ENCODE measurements at places on chromosomes 1 and 21.

DNA sequence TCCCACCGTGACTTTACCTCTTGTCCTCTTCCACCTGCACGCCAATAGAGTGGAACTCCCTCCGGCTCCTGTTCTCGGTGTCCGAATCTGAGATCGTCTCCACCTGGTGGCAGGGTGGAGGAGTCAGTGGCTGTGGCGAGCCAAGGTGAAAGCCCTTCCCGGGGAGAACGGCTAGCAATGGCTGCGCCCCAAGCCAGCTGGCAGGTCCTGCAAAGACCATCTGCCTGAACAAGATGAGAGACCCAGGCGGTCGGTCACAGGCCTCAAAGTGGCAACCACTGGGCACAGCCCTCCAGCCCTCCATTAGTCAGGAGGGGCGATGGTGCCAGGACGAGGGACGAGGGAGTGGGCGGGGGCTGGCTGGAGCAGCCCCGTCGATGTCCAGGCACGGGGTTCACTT lies 25.4 kb upstream of the SMIM12 start:
- DNase-seq = no peak

DNA sequence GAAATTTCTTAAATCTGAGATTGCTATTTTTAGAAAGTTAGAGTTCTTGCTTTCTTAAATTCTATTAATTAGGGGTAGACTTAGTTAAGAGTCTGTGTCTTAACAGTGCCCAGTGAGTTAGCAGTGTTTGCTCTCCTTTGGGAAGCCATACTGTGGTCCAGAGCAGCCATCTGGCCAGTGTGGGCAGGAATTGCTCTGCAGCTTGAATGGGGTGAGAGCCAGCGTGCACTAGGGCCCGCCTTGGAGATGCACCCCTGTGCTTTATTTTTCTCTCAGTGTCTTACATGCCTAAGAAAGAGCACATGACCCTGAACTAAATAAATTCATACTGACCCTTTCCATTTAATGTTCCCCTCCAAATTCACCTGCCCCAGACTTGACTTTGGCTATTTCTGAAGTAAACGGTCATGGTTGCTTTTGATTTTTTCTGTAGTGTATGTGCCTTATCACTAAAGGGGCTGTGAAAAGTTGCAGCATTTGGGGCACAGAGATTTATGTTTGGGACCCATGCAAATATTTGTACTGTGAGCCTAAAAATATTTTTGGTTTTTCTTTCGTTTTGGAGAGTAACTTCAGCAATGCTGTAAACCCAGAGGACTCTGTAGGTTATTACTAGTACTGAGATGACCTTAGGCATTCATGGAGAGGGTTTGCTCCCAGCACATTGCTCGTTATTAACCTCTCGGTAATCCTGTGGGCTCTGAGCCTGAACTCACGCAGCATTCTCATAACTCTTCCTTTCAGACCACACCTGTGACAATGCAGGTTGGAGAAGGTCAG lies 21.3 kb upstream of the KCNQ4 start:
- DNase-seq = no peak

DNA sequence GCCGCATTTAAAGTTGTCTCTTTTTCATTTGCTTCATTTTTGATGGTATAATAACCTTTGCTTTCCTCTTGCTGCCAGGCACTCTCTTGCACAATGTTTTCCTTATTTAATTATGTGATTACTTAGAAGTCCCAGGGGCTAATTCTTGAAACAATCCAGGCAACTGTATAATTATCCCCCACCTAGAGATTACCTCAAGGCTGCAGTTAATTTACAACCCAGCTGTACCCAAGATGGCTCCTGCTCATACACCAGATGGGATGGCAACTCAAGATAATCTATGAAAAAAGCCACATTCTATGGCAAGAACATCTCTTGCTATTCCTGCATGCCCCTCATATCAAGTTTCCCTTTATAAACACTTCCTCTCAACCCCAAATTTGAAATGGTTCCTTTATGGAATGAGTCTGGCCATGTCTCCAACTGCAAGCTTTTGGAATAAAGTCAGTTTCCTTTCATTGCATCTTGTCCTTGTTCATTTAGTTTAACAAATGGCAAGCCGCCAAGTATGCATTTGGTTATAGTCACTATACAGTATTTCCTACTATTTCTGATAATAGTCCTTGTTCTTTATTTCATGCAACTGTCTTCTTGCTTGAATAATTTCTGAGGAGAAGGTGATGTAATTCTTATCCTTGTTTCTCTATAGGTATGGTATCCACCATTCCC lies 1042.6 kb downstream of the PLA2G4A start:
- no peak for DNase-seq

- no peak for DNase-seq
These were observed 546 bp downstream of the KIF21B start for GRCh38 chr1:201022820-201023516.

DNA sequence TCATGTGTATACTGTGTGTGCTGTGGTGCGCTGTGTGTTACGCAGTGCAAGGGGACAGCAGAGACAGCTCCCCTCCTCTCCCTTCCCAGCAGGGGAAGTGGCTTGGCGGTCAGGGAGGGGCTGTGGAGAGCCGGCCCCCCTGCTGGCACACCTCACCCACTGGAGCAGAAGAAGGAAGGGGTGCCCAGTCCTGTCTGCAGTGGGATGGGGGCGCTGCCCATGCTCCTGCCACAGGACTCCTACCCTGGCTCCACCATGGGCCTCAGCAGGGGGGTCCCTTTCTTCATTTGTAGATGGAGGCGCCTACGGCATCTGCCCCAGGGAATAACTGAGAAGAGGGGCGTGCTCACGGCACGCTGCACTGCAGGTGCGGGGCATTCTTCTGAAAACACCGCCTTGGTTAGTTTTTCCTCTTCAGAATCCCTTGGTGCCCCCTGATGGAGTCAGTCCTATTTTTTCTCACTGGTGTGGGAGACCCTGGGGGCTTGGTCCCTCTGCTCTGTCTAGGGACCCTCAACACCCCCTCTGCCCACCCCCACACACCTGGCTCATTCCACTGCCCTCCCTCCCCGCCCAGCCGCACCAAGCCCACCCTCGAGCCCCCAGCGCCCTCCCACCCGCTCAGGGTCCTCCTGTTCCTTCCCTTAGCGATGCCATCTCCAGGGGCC lies 13.8 kb upstream of the LDLRAP1 start:
- no peak for DNase-seq

DNA sequence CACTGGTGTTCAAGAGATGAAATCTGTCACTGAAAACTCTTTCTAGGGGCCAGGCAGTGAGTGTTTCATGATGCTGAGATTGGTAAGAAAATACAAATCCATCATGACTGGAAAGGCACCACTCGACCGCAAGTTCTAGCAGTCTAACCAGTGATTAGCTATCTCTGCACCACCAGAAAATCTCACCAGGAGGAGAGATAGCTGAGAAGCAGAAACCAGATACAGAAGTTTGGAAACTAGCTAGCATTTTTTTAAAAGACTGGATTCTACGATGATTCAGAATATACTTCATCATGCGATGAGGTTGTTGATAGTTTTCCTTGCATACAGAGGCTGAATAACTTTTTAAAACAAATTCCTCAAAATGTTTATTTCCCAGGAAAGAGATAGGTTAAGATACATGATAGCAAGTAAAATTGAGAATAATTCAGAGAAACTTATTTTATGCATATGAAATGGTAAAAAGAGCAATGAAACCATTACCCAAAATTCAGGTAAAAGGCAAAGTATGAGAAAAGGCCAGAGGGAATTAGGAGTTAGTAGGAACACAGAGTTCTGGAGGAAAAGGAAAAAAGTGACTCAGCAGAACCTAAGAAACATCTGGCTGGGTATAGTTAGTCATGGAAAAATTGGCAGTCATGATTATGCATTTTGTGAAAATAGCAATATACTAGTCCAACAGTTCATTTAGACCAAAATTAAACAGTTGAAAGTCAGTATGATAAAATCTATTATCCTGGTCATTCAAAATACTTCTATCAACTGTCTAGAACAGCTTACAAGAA lies 3.3 kb upstream of the F3 start:
- DNase-seq = no peak
